GF-D8 (cell line): ENCODE measurements at places on chromosomes 2 and 18.

- DNase-seq = no peak
Observed at GRCh38 chr2:226915846-226916360, 80.0 kb downstream of the RHBDD1 start.

DNA sequence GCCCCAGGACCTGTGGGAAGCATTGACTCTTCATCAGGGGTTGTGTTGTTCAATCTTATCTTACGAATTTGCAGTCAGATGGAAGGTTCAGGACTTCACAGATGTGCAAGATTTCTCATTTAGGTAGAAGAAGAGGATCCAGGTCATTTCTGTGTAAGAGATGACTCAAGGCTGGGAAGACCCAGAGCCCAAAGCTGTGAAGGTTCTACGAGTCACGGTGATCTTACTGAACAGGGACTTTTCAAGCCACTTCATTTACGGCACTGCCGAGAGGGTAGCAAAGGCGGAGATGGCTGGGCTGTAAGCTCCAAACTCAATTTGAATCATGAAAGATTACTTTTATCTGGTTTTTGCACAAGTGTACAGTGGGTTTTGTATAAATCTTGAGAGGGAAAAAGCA is 228.0 kb upstream of the MEX3C start:
- no peak for DNase-seq

GRCh38 chr2:12052796-12053195 is 306.4 kb downstream of the LPIN1 start:
- no peak for DNase-seq

- no peak for DNase-seq
Observed at GRCh38 chr2:20403774-20404312, 43.0 kb upstream of the RHOB start.

DNA sequence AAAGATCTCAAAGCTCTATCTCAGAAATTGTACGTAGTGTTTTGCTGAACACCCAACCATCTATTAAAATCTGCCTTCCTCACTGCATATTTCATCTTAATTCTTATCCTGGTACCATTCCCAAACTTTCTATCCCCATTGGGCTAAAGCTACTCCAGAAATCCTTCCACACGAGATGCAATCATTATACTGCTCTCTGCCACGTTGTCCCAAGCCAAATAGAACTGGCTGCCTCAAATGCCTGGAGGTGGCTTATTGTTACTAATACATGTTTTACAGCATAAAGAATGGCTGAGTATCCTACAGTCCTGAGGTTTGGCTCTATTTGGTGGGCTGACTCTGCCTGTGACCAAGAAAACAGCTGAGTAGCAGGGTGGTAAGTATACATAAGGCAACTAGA is 306.0 kb upstream of the ACVR2A start:
- no peak for DNase-seq

- DNase-seq = no peak
Observed at GRCh38 chr18:8983195-8983594, 119.3 kb upstream of the NDUFV2 start.

- DNase-seq = no peak
Observed at GRCh38 chr2:127082974-127083373, 24.0 kb downstream of the BIN1 start.

DNA sequence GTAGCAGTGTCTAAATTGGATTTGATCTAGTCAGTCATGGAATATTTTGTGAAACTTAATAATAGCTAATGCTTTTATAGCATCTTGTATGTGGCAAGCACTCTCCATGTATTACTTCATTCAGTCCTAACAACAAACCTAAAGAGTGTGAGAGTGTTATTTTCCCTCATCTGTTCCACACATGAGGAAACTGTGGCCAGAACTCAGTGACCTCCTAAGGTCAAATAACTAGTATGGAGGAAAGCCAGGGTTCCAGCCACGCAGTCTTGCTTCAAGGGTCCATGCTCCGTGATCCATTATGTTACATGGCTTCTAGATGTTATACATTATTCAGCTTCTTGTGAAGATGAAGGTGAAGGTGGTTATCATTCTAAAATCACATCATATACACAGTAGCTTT is 45.5 kb downstream of the TWSG1 start:
- DNase-seq = no peak

GRCh38 chr2:97745474-97746174 is 32.2 kb downstream of the ZAP70 start:
- no peak for DNase-seq

DNA sequence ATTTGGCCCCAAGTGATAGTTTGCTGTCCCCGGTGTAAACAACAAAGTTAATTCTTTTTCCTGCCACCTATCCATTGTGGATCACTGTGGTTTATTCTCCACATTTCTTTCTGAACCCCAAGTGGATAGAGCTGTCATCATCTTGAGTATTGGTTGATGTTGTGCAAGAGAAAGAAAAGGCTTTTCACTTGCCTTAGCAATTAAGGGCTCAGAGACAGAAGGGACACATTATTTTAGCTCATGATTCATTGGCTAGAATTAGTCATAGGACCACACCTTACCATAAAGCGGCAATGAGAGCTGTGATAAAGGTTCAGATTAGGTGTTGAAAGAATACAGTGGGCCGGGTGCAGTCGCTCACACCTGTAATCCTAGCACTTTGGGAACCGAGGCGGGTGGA is 442.1 kb upstream of the DCC start:
- no peak for DNase-seq

GRCh38 chr2:85340034-85340892 is 12.5 kb upstream of the TGOLN2 start:
- DNase-seq = no peak

GRCh38 chr2:175880-176820 is 87.7 kb downstream of the SH3YL1 start:
- DNase-seq = no peak

- no peak for DNase-seq
Observed at GRCh38 chr2:46888421-46888952, 27.1 kb downstream of the MCFD2 start.

GRCh38 chr2:226215902-226216503 is 583.6 kb downstream of the IRS1 start:
- no peak for DNase-seq

DNA sequence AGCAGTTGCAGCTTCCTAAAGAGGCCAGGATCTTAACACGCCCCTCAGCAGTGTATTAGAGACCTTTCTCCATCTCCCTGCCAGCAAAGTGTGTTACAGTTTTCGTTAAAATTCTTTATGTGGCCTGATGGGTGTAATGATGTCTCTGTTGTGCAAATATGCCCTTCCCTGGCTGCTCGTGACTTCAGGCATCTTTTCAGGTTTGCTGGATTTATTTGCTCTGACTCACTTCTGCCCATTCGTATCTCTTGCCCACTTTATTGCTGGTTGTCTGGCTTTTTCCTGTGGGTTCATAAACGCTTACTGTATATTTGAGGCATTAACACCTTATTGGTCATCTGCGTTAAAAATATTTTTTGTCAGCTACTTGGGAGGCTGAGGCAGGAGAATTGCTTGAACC is 134.5 kb downstream of the ASB1 start:
- DNase-seq = no peak

- DNase-seq = no peak
Observed at GRCh38 chr2:143279672-143280071, 150.5 kb downstream of the ARHGAP15 start.

DNA sequence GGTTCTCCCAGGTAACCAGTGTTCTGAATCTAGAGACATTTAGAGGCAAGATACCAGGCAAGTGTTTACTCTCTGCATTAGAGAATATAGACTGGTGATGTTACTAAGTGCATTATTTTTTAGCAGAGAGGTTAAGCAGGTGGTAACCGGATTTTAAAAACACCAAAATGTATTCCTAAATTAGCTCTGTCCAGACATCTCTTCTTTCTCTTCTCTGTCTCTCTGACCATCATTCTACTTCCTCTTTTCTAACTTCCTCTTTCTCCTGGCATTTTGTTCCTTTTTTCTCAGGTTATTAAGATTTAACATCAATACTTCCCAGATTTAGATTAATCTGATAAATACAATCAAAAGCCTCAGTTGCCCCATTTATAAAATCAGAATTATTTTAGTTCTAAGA is 31.7 kb upstream of the DYNC1I2 start:
- peak; percentile 59 for DNase-seq

GRCh38 chr2:239768907-239769553 is 256.1 kb downstream of the NDUFA10 start:
- no peak for DNase-seq

GRCh38 chr18:7946734-7947377 is 379.7 kb downstream of the PTPRM start:
- DNase-seq = no peak

DNA sequence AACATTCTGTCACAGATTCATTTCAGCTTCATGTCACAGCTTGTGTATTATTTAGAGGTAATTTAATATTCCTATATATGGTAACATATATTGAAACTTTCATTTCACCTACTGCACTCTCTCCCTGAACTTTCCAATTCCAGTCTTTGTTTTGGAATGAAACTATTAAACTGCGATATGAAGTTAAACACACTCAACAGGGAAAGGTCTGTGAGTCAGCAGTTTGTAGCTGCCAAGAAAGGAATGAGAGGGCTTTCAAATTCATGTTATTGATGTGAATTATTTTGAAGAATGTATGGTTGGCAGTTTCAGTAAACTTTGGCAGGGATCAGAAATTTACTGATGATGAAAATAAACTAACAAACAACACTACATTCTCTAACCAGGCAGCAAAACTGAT is 148.3 kb downstream of the HNMT start:
- DNase-seq = no peak

DNA sequence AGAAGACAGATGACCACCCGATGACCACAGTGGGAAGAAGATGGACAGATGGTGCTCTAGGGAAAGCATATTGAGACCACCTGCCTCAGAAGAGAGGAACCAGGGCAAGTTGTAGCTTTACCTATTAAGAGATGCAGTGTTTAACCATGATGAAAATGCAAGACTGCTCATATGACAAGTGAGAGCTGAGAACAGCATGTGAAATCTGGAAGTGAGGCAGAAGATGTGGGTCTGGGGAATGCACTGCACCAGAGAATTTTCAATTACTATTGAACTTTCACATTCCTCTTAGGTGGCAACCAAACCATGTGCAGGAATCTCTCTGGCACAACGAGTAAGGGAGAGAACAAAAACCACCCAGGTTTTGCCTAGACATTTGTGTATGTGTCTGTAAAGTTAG is 184.8 kb upstream of the CRIM1 start:
- no peak for DNase-seq

DNA sequence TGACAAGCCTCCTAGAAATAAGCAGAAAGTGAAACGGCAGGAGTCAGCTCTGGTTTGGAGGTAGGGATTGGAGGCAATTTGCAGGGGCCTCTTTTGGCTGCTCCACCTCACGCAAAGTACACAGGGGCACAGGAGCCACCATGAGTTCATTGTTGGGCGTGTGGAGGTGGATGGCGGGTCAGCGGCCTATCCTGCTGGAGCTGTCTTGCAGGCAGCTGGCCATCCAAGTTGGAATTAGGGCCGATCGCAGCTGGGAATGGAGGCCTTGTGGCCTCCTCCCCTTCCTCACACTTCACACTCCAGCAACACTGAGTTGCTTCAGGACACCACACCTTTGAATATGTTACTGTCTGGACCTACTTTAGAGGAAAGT is 171.5 kb downstream of the MYCN start:
- no peak for DNase-seq

- no peak for DNase-seq
Observed at GRCh38 chr18:24810561-24811305, 350.3 kb downstream of the HRH4 start.

GRCh38 chr2:12932192-12932591 is 215.5 kb downstream of the TRIB2 start:
- DNase-seq = no peak

DNA sequence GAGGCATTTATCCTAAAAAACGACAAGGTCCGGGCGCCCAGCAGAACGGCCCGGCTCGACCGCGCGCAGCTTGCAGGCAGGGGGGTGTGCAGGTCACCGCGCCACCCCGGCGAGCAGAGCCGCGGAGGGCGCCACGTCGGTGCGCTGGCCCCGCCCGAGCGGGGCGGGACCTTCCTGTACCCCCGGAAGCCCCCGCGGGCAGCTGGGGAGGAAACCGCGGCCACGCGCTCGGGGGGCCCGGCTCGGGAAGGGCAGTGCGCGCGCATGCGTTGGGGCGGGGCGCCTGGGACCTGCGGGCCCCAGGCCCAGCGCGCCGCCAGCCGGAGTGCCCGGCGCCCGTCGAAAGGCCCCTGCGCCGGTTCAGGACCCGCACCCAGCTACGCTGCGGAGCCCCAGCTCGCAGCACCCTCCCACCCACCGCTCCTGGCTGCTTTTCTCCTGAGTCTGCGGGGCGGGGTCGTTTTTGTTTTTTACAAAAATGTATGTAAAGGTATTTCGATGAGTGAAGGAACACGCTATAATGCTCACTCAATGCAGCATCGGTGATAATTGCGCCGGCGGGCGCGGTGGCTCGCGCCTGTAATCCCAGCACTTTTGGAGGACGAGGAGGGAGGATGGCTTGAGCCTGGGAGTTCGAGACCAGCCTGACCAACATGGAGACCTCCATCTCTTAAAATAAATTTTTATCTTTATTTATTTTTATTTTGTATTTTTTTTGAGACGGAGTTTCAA is 47.7 kb upstream of the POMC start:
- DNase-seq = no peak

DNA sequence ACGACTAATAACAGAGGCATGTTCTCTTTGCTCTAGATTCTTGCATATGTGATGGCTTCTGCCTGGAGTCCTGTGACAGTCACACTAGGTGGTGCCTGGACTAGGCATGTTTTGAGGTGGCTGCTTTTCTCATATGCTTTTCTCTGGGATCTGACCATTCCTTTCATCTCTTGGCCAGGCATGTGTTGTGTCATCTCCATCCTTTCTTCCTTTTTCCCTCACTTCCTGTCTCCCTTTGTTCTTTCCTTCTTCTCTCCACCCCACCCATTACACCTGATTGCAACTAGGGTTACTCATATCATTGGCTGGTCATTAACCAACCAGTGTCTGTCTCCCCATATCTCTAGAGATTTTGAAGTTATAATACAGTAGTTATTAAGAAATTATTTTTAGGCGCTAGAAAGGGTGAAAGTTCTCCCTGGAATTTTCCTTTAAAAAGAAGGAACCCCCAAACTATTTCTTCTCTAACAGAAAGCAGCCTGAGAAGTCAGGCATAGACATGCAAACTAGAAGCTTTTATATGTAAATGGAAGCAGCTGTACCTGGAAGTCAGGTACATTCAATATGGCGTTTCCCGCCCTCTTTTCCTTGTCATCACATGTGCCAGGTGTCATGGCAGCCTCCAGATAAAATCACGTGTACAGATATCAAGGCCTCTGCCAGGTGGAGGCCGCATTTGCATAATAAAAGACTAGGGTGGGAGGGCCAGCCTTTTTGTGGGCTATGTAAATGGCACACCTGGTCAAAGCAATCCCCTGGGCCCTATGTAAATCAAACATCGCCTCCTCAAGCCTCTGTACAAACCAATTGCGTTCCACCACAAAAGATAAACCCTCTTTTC is 220.4 kb upstream of the MEX3C start:
- no peak for DNase-seq

DNA sequence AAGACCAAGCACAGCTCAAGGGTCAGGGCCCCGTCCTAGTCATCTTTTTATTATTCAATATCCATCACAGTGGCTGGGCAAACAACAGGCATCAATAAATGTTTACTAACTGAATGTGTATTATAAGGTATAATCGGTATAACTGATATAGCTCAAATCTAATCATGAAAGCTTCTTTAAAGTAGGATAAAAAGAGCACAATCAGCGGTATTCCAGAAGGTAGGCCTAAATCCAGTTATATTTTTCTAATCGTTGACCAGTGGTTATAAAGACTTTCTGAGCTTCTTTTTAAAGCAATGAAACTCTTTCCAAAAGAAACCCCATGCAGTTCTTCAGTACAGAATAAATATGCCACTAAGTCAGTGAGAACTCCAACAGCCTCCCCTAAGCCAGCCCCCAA is 92.1 kb downstream of the SMAD2 start:
- DNase-seq = no peak
